CD4-positive, alpha-beta T cell treated with Interferon alpha-2 for 1 hour (primary cell): ENCODE measurements at places on chromosomes 6 and 20.

GRCh38 chr20:37807471-37808232 is 95.3 kb upstream of the VSTM2L start:
- DNase-seq = no peak

DNA sequence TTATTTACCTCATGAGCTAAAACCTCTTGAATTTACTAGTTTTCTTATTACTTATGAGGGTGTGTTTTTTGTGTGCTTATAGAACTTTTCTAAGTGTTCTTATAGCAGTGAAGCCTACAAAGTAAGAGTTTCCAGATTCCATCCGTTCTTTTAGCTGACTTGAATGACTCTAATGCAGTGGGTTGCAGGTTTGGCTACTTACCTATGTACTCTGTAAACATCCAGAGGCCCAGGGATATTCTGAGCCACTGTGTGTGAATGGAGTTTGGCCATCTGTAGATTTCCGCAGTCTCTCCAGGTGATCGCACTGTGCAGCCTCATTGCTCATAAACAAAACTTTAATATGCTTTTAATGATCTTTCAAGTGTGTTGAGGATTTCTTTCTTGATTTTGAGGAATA is 157.8 kb downstream of the MYO6 start:
- no peak for DNase-seq

GRCh38 chr6:140303218-140303949 is 928.9 kb upstream of the CITED2 start:
- no peak for DNase-seq

DNA sequence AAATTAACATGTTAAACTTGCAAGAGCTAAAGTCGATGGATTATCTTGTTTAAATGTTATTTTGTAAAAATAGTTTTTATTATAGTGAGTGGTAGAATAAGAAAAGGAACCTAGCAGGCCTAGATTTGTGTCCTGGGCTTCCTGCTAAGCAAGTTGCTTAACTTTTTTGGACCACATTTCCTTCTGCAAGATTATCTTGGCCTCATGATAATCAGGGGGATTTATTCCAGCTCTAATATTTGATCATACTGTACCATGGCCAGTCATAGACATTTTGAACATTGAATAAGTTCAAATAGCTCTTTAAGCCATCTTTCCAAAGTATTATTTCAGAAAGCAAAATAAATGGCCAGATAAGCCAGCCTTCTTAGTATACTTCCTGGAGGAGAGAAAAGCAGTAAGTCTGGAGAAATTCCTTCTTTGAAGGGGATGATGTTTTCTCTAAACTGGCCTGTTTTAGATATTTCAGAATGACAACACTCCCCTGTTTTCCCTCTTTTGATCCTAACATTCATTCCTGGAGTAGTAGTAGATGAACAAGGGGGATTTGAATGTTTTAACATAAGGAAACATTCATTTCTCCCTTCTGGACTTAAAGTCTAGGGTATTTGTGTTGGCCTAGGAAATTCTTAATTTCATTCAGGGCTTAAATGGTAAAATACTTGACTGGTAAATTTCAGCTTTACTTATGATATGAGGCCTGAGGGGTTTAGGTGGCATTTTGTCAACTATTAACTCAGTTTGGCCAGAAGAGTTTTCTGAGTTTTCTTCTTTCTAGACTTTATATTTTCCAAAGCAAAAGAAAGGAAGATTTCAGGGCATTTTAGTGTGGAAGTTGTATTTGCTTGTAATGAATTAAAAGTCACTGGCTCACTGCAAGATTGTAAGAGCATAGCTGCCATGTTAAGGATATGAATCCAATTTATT is 108.8 kb upstream of the SCGN start:
- DNase-seq = no peak

DNA sequence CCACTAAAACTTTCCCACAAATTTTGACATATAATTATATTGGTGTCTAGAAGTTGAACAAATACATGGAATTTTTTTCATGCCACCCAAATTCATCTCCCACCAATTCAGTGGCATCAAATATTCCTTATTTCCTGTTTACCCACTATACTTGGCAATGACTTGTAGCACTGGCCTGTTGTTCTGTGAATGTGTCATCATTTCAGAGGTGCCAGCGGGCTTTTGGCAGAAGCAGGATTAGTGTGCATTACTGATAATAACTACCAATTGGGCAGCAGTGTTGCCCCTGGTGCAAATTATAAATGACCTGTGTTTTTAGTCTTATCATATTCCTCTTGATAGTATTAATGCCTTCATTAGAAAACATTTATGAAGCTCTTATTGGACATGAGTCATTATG is 121.3 kb downstream of the TFAP2B start:
- no peak for DNase-seq
